ENCODE measurements at places on chromosomes 3 and 15.
A peak's percentile ranks its signal among the peaks of the same experiment; 100 is the strongest.

- DNase-seq, result peak; percentile 88
Measured at GRCh38 chr3:160667452-160667851, 9.5 kb upstream of the ARL14 start.

DNA sequence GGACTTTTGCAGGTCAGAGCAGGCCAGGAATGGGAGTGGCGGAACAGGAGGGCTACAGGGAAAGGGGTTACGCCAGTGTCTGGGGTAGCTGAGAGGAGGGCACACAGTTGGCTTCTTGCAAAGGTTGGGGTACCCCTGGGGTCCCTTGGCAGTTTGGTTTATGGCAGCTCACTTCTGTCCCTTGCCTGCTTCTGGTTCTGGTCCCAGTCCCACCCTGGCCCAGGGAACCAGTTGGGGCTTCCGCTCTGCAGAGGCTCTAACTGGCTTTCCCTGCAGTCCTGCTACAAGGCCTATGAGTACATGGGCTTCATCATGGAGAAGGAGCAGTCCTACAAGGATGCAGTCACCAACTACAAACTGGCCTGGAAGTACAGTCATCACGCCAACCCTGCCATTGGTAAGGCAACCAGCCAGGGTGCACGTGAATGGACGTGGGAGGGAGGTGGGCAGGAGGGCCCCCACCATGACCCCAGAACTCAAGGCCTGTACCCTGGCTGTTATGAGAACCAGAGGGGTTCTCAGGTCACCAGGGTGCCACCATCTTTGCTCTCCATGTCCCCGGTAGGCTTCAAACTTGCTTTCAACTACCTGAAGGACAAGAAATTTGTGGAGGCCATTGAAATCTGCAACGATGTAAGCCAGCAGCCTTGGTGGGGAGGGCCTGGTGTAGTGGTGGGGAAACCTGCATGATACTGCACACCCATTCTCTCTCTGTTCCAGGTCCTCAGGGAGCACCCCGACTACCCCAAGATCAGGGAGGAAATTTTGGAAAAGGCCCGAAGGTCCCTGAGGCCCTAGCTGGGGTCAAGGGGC lies 15.2 kb downstream of the CSRNP1 start:
- no peak for DNase-seq

- DNase-seq, result peak; percentile 71
Measured at GRCh38 chr3:78255403-78255802, 1215.5 kb downstream of the ROBO2 start.

GRCh38 chr3:176208283-176208682 lies 989.0 kb downstream of the TBL1XR1 start:
- DNase-seq, result no peak

- peak; percentile 42 for DNase-seq
Measured at GRCh38 chr3:73784686-73785392, 160.1 kb upstream of the PDZRN3 start.

DNA sequence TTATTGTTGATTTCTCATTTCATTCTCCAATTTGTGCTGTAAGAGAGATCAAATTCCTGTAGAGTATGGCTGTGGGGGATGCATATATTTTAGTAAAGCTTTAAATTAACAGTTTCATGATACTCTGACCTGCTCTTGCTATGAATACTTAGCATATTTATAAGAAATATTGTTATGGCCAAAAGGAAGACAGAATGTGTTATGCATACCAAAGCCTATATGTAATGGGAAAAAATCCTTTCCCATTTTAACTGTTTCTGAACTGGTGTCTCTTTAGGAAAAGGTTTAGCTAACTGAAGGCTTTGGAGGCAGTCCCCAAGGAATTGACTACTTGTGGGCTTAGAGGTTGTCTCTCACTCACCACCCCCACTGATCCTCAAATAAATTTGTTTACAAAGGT lies 59.2 kb downstream of the CADPS start:
- DNase-seq, result peak; percentile 15

Data from HS-5 (cell line).